ENCODE measurements at places on chromosomes 5 and 9.

DNA sequence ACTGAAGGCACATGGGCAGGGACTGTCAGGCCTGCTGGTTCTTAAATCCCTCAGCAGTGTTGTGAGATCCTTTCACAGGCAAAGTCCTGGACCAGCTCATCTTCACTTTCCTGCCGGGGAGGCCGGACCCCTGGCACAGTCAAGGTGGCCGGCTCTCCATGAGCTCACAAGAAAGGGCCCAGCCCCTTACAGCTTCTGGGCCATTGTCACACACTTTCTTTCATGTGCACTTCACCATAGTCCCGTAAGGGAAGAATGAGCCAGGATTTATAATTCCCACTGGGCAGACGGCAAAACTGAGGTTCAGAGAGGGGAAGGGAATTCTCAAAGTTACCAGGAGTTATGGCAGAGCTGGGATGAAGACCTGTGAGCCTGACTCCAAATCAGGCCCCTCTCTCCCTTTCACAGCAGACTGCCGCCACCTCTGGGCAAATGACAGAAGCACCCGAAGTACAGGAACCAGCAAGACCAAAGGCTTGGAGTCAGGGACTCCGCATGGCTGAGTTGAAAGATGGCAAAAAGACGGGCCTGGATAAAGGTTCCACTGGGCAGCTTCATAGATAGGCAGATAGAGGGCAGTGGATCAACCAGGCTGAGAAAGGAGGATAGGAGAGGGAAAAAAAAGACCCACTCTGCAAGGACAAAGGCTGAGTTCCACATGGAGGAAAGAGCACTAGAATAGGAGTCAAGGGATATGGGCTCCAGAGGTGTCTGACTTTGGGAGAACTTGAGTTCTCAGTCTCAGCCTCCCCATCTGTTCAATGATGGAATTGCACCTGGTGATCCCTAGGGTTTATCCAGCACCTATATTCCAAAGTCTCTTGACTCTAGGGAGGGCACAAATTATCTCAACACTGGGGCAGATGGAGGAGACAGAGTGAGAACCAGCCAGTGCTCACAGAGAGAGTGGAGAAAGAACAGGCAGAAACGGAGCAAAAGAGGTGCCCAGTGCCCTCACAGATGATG is 128.7 kb downstream of the PAX5 start:
- no peak for DNase-seq

- peak; percentile 18 for DNase-seq
Measured at GRCh38 chr9:6681957-6682501, 36.5 kb upstream of the GLDC start.

DNA sequence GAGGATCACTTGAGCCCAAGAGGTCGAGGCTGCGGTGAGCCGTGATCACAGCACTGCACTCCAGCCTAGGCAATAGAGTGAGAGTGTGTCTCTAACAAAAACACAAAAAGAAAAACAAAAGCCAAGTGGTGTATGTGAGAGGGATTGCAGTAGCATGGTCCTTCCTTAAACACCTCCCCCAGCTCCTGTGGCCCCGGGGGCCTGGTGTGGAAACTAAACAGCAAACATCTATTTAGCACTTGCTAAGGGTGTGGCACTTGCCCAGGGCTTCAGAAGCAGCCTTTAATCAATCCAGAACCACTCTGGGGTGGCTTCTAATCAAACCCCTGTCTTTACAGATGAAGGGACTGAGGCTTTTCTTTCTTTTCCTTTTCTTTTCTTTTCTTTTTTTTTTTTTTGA is 4.4 kb upstream of the FBP1 start:
- no peak for DNase-seq

DNA sequence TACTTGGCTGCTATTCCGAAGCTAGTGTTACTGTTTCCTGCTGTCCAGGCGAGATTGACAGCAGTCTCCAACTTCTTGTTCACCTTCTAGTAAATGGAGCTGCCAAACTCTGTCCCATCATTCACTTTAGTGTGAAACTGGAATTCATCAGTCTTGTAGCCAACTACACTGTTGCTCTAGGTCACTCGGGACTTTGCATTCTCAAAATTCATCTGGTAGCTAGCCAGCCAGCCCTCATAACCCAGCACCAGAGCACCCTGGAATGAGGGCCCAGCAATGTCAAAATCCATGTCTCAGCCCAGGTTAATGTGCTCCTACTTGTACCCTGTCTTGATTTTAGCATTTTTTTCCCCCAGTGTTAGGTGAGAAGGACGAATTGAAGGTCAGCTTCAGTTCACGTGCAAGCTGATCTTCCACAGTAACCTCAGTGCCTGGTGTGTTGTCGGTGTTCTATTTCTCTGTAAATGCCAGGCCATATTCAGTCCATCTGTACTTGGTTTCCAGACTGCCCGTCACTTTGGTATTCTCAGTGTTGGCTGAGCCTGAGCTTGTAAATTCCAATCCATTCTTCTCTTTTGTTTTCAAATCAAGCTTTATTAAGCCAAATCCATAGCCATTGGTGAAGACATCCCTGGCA is 28.9 kb downstream of the ZNF169 start:
- no peak for DNase-seq

DNA sequence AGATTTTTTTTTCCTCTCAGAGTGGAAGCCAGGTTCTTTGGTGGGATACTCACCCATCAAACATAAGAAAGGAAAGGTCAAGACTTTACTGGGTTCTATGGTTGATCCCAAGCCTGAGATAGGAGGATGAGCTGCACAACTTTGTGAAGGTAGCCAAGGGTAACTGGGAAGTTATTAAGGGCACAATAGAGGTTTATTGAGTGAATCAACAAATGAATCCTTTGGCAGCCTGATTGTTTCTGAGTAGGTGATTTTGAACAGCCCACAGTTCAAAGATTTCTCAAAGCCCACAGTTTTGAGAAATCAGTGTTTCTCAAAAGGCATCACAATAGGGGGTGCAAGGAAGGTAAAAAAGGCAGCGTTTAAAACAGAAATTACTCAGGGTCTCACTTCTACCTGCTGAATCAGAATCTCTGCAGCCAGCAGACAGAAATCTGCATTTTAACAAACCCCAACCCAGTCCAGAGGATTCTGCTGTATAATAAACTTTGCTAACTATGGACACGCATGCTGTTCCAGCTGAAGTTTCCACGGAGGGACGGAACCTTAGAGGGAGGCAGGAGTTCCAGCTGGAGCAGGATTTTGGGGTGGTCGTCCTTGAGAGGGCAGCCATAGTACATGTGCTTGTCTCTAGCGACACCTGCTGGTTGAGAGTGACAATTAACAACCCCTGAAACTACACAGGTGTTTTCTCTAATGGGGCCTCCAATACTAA is 32.7 kb upstream of the FSD1L start:
- DNase-seq = peak; percentile 23

GRCh38 chr5:78835176-78835575 is 149.9 kb downstream of the ARSB start:
- DNase-seq = no peak

DNA sequence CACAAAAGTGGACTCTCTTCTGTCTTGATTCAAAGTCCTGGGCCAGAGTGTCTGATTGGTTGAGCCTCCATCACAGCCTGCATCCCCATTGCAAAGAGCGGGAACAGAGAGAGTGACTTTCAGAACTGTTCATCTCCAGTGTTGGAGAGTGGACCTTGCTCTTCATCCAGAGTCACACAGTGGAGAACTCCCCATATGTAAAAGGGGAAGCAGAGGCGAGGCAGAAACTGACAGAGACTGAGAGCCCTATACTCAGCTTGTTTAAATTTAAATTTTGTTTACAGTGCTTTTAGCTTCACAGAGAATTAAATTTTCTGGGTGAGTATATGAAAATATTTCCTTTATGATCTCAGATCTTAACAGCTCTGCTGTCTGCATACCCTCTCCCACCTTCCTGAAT is 70.0 kb upstream of the SSBP2 start:
- no peak for DNase-seq

GRCh38 chr9:86072394-86072877 is 26.9 kb downstream of the GOLM1 start:
- peak; percentile 61 for DNase-seq

DNA sequence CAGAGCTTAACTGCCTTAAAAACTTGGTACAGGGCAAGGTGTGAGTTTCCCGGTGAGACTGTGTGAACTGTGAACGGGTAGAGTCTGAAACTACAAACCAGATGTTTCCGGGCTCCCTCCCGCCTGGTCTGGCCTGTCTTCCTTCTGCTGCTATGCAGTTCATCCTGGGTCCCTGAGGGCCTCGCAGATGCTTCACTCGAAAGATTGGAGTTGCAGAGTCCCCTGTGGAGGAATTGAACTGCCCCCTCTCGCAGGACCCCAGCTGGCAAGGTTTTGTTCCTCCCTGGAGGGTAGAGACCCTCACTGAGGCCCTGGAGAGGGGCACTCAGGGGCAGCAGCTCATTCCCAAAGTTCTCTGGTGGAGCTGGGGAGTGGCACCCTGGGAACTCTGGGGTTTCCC is 533 bp downstream of the DCANP1 start:
- DNase-seq = no peak

- no peak for DNase-seq
Measured at GRCh38 chr5:61130289-61130688, 32.0 kb downstream of the SMIM15 start.

DNA sequence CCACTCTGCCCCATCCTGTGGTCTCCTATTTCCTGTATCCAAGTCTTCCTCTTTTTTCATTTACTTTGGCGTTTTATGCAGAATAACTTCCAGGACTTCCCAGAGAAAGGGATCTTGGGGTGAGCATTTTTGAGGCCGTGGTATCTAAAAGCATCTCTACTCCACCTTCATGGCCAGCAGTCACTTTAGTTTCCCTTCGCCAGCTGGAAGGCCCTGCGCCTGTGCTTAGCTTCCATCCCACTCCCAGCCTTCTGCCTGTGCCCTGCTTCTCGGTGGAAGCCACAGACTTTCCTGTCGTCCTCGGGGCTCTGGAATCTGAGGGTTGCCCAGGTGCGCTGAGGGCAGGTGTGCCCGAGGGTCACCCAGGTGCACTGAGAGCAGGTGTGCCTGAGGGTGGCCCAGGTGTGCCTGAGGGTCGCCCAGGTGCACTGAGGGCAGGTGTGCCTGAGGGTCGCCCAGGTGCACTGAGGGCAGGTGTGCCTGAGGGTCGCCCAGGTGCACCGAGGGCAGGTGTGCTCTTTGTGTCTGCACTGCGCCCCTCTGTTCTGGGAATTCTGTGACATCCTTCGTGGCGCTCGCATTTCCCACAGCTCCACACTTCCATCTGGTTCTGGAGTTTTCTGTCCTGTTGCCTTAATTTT is 32.4 kb upstream of the LRRC14B start:
- DNase-seq = no peak

DNA sequence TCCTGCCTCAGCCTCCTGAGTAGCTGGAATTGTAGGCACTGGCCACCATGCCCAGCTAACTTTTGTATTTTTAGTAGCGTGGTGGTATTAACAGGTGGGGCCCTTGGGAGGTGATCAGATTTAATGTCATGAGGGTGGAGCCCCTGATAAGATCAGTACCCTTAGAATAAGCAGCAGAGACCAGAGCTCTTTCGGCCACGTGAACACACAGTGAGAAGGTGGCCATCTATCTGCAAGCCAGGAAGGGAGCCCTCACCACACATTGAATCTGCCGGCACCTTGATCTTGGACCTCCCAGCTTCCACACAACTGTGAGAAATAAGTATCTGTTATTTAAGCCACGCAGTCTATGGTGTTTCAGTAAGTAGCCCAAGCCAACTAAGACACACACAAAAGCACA is 22.5 kb downstream of the TBC1D2 start:
- DNase-seq = no peak

All from iris pigment epithelial cell (primary cell).